ENCODE measurements at places on chromosomes 5 and 9.

DNA sequence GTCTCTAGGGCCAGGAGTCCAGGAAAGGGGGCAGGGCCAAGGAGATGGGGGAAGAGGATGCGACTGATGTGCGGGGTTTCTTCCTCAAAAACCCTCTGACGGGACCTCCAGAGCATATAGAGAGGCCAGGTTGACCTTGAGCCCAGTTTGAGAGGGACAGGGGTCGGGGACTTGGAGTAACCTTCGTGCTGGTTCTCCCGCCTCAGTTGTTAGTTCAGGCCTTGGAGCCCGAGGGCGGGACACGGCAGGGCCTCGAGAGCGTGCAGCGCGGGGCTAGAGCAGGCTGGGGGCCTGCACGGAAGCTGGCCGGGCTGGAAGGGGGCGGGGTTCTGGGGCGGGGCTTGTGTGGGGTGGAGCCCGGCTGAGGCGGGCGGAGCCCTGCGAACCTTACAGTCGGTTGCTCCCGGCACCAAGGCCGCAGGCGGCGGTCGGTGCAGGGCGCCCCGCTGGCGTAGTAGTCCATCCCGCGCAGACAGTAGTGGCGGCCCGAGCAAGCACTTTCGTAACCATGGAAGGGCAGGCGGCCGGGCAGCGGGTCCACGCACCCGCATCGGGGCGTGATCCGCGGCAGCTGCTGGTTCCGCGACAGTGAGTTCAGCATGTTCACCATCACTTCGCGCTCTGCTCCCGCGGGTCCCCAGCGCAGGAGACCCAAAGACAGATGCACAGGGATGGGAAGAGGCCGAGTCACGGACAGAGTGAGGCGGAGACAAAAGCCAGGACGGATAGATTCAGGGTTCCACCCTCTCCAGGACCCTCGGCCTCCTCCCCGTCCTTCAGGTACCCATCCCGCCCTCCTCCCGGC, 4.0 kb upstream of the MYORG start:
- peak; percentile 66 for DNase-seq

- no peak for DNase-seq
Observed at GRCh38 chr9:100186356-100186755, 87.3 kb downstream of the INVS start.

DNA sequence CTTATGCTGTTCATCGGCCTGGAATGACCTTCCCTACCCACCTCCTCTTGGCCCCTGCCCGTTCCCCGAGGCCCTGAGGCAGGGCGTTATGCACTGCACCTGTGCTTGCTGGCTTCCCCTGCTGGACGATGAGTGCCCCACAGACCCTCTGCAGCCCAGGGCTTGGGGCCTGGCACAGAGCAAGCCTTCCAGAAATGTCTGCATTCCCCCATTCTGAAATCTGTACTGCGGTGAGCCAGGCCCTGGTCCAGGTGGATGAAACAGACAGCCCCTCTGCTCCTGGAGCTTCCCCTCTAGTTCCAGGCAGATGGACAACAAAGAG, 35.0 kb downstream of the UNC5A start:
- no peak for DNase-seq

GRCh38 chr9:95055334-95055850, 262.1 kb downstream of the FANCC start:
- no peak for DNase-seq

GRCh38 chr5:134563962-134564361, 38.5 kb downstream of the JADE2 start:
- no peak for DNase-seq

DNA sequence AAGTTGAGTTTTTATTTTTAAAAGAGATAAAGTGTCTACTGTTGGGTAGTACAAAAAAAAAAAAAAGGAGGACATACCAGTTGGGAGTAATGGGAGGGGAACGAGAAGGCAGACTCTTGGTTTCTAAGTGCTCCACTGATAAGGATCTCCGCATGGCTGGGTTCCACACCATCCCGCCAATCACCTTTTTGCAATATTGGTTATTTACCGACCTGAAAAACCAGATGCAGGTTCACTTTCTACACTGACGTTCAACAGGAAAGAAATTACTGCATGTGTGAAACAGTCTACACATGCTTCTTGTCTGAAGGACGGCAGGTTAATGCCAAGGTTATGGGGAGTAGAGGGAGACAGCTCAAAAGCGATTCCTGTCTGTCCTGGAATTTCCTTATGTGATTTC, 75.5 kb downstream of the PTPN3 start:
- no peak for DNase-seq

DNA sequence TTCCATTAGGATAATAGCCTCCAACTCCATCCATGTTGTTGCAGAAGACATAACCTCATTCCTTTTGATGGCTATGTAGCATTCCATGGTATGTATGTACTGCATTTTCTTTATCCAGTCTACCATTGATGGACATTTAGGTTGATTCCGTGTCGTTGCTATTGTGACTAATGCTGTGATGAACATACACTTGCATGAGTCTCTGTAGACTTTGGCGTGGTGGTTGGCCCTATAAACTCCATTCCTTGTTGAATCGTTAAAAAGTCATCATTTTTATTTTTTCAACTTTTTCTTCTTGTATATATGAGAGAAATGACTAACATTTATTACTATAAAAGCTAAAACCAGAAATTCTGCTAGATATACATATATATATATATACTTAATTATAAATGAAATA, 1491.9 kb upstream of the CDH6 start:
- no peak for DNase-seq

- no peak for DNase-seq
Observed at GRCh38 chr5:80745490-80745889, 90.7 kb upstream of the DHFR start.

DNA sequence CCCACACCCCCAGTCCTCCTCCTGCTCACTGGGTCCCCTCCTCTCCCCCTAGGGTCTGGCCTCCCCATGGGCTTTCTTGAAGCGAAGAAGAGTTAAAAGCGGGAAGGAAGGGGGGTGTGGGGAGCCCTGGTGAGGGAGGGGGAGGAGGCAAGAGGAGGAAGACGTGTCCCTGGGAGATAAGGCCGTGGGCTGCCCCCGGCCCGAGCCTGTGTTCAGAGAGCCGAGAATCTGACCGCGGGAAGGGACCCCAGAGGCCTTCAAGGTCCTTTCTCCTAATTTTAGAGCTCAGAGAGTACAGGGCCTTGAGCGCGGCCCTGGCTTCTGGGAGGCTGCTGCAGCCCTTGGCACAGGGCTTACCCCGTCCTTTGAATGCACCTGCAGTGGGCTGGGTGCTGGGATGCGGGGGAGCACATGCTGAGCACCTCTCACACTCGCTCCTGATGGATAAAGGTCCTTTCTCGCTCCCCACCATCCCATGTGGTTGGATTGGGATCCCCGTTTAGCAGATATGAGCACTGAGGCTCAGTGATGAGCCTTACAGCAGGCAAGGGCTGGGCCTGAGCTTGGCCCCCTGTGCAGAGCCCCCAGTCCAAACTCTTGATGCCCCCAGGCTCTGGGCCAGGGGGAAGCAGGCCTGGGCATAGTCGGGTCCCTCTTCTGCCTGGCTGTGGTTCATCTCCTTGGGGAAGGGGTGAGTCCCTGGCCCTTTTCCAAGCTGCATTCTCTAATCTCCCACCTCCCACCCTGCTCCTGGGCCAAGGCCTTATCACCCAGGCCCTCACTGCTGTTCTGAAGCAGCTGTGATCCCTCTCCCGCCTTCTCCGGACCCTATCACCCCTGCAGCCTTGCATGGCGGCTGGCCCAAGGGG, 5.9 kb downstream of the GFI1B start:
- no peak for DNase-seq

DNA sequence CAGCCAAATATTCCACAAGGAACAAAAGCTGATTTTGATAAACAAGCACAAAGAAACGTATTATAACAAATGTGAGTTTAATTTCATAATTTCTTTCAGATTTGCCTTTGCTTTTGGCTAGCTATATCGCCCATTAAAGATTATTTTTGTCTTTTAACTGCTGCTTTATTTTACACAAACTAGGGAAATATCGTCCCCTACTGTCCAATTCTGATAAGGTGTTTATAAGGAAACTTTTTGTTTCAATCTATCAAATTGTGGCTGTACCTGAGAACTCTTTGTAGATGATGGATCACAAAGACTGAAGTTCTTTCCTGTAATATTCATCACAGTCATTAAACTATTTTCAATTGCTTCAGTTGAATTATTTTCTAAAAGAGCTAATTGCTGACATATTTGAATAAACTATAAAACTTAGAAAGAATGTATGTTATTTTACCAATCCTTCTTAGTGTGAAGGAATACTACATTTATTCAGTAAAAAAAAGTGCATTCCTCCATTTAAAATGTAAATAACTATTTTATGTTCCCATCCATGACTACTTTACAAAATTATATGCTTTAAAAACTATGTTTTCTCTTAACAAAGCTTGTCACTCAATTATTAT, 431.3 kb upstream of the ITGA1 start:
- peak; percentile 55 for DNase-seq
